Stimulated activated CD8-positive, alpha-beta memory T cell treated with anti-CD3 and anti-CD28 coated beads, Interleukin-15, amount 100 ng/mL, for 24 hours (primary cell): ENCODE measurements at places on chromosomes 2 and 18.

DNA sequence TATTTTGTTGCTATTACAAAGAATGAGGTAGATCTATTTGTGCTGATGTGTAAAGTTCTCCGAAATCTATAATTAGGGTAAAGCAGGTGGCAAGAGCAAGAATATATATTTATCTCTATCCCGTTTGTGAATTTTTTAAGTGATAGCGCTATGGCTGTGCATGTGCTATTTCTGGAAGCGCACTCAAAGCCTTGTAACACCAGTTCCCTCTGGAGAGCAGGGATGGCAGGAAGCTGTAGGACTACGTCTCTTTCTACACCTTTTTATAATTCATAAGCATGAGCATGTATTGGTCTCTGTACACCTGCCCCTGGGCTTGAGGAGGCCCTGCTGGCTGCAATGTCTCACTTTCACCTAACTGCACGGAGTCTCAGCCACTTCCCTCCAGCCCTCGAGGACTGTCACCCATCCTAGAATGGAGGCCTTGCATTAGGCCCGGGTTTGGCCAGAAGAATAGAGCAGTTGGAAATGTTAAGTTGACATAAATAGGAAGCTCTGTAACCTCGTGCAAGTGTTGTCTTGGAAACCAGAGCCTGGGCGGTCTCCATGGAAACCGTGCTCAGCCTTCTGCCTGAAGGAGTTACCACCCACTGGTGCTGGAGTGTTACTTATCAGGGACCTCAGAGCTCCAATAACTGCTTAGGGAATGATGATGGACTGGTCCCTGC is 20.9 kb downstream of the ITM2C start:
- no peak for DNase-seq

DNA sequence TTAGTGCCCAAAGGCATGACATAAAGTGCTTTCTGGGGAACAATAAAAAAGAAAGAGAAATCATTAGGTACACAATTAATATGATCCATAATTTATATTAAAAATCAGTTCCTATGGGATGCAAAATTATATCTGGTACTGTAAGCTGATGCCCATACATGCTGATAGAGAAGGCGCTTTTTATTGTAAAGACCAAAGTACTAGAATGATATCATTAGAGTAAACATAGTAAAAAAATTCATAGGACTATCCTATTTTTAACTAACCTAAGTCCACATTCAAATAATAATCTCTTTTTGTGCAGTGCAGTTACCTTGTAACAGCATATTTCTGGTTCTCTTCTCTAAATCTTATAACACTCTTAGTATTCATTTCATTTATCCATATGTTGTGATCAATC is 252.2 kb downstream of the ASXL3 start:
- no peak for DNase-seq

GRCh38 chr2:136295168-136295567 is 177.2 kb upstream of the CXCR4 start:
- no peak for DNase-seq

GRCh38 chr2:29223851-29224692 is 108.9 kb downstream of the CLIP4 start:
- no peak for DNase-seq

GRCh38 chr2:126856403-126856802 is 42.3 kb upstream of the TEX51 start:
- no peak for DNase-seq

DNA sequence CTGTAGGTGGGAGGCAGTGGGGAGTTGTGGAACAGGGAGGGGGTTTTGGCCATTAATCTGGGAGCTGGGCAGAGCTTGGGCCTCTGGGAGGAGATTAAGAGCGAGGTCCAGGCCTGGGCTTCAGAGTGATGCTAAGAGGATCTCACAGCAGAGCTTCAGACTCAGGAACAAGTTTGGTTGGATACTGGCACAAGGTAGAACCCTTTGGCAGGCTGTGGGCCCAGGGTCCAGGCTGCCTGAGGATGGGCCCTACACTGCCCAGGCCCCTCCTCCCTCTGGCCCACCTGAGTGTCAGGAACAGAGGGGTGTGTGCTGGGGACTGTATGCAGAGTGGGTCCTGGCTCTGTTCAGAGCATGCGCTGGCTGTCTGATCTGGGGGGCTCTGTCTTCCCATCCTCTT is 334.9 kb downstream of the CYP26B1 start:
- DNase-seq, result no peak

DNA sequence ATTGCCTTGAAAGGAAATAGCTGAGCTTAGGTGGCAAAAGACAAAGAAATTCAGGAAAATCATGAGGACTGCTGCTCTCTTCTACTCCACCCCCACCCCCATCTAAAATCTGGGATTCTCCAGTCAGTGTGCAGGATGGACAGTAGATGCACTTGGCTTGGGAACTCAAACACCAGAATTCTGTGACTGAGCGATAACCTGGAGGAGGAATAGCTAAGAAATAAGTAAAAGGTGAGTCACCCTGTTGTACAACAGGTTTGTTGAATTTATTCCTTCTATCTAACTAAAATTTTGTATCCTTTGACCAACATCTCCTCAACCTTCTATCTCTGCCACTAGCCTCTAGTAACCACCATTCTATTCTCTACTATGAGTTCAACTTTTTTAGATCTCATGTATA is 1029.9 kb upstream of the ACVR2A start:
- DNase-seq, result no peak

GRCh38 chr2:172937884-172938712 is 137.5 kb upstream of the MAP3K20 start:
- DNase-seq, result no peak

DNA sequence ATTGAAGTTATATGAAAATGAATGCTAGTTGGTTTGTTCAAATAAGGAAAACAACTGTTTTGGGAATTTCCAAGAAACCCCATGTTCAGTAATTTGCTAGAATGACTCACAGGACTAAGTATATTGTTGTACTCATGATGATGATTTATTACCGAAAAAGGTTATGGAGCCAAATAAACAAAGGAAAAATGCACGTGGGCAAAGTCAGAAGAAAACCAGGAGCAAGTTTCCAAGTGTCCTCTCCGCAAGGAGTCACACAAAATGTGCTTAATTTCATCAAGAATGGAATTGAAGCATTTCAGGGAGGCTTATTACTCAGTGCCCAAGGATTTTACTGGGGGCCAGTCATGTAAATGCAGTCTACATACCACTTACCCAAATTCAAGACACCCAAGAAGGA is 1652.4 kb upstream of the TMEFF2 start:
- no peak for DNase-seq

DNA sequence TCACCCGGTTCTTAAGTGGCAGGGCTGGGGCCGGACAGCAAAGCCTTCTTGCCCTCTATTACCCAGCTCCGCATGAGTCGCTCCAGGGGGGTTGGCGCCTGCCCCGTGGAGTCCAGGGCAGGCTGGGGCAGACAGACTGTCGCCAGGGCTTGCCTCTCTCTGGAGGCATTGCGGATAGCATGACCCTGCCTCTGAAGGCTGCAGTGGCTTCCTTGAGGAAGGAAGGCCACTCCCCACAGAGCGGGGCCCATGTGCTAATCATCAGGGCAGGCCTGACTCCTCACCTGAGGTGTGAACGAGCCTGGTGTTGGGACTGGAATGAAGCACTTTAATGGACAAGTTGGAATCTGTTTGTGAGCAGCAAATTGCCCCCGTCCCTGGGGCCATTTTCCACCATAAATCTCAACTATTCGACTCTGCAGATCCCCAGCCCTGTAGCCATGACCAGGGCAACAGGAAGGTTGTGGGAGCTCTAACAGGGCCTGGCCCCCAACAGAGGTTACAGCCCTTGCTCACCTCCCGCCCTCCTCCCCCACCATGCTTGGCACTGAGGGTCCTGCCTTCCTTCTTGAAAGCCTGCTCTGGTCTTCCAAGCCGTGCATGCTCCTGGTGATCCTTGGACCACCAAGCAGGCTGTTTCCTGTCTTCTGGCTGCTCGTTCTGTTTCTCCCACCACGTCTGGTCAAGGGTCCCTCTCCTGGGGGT is 144.9 kb upstream of the HAAO start:
- DNase-seq, result no peak

GRCh38 chr2:232485757-232486557 is 1.7 kb downstream of the ECEL1 start:
- DNase-seq, result no peak

DNA sequence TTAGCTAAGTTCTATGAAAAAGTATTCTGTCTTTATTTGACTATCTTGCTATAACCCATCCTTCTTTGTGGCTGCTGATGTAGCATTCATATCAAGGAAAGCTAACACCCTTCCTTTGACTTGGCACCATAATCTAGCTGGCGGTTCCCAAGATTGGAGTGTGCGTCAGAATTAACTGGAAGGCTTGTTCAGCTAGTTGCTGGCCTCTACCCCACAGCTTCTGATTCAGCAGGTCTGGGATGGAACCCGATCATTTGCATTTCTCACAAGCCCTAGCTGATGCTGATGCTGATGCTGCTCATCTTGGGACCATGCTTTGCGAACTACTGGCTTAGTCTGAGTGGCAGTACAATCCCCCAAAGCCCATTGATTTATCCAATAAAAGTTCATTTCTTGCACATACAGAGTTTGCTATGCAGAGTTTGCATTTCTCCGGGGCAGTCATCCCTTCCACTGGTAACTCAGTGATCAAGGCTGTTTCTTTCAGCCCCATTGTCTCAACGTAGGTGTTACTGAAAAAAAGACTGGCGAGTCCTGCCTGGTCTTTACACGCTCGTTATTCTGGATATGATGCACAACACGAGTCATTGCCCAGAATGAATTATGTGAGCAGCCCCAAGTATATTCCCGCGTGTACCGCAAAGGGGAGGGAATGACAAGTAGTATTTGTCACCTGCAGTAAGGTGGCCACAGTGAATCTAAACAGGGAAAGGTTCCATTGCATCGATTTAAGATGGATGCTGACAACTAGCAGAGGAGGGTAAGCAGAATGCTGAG is 96.5 kb downstream of the ZNF532 start:
- no peak for DNase-seq

DNA sequence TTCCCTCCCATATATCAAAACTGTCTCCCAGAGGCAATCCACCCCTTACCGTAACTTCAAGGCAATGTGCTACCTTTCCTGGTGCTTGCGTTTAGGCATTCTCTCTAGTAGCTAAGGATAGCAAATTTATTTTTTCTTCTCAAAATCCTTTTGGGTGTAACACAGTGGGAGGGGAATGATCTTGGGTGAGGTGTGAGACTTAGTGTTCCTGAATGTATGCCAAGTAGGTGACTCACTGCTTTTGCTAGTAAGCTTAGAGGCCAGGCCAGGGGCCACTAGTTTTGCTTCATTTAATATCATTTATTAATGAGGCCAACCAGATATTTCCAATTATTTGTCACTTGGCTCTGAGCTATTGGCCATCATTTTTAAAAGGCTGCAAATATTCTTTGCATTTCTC is 135.5 kb downstream of the NAPG start:
- DNase-seq, result no peak

- DNase-seq, result no peak
Measured at GRCh38 chr2:86661333-86661732, 37.7 kb upstream of the RNF103 start.

DNA sequence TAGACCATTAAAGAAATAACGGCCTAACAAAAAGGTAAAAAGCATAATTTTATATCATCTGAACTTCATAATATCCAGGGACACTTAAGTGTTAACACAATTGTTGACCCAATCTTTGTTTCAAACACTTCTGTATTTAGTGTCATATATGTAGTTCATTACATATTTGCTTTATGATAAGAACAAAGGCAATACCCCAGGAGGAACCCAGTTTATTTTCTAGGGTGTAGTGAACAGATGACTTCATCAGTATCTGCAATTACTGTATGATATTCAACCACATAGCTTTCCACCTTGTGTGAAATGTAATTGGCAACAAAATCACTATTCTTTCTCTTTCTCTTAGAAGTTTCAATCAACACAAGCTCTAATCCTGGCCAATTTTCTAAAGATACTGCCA is 177.8 kb downstream of the SLC39A10 start:
- DNase-seq, result no peak

DNA sequence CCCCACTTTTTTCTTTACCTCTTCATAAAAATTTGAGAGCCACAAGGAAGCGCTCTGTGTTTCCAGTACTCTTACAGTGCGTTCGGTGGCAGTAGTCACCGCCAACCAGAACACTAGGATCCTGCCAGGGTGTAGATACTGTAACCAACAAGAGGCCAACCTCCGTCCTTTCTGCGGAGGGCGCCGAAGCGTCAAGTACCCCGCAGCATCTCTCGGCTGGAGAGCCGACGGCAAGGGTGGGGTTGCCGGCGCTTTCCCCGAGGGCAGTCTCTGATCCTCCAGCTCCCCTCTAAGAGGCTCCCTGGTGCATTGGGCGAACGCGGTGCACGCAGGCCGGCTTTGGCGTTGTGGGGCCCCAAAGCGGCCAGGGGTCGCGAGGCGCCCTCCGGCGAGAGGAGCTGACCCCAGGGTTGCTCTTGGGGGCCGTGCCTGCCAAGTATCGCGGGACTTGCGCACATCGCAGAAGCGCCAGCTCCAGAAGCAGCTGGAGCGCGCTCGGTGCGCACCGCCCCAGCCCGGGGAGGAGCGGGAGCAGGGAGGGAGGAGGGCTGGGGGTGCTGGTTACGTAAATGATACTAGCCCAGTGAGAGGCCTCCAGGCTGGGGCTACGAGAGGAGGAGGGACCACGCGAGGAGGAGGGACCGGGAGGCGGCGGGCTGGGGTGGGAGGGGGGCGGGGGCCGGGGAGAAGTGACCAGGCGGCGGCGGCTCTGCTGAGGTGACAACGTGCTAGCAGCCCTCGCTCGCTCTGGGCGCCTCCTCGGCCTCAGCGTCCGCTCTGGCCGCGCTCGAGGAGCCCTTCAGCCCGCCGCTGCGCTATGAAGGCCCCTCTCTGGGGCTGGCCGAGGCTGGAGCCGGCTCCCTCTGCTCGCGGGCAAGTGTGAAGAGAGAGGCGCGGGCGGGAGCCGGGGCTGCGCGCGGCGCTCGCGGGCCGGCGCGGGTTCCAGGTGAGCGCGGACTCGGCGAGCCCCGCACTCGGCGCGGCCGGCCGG is at the start of gene GALNT13:
GALNT13 (plus strand) TSS at position 692 of the 991 bp plus-strand sequence.
- no peak for DNase-seq

GRCh38 chr2:85547089-85547858 is 8.3 kb downstream of the MAT2A start:
- DNase-seq, result no peak

- DNase-seq, result no peak
Measured at GRCh38 chr2:65015731-65016130, 26.5 kb downstream of the SLC1A4 start.

GRCh38 chr2:194559964-194560363 is 1097.1 kb upstream of the SLC39A10 start:
- DNase-seq, result no peak

DNA sequence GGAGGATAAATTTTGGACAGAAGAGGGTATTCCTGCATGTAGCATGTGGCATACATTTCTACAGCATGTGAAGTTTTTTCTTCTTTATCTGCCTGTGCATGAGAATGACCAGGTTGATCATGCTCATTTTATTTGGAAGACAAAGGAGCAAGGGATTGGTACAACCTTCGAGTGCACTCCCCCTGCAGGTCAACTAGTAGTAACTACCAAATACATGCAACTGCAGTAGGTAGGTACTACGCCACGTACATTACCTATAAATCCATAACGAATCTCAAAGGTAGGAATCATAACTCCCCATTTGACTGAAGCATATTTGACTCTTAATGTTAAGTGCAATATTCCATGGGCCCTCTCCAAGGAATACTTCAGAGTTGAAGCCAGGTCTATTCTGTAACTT is 763.9 kb downstream of the TSN start:
- no peak for DNase-seq

- no peak for DNase-seq
Measured at GRCh38 chr18:22282311-22283115, 113.1 kb downstream of the GATA6 start.

- no peak for DNase-seq
Measured at GRCh38 chr2:158079672-158080071, 22.0 kb upstream of the UPP2 start.
